Temporal lobe (tissue), 4 donors: ENCODE measurements at places on chromosomes 5 and 9. TPM values are rescaled to one million over a fixed set of nuclear protein-coding genes. Genes with fewer than 3 reads are reported as not detected.

The FAM81B gene
- total RNA-seq, result 0.25 TPM

The RIGI gene
- 3.9 TPM for total RNA-seq

The TAS2R1 gene
- not detected for total RNA-seq

The PCDHB15 gene
- 16.0 TPM for total RNA-seq

The GABRA6 gene
- total RNA-seq, result 0.25 TPM

The BAAT gene
- total RNA-seq, result under 0.01 TPM

The ADGRV1 gene
- 150 TPM for total RNA-seq

The IL9 gene
- total RNA-seq, result not detected

The C9orf153 gene
- 0.25 TPM for total RNA-seq

The IFNA13 gene
- total RNA-seq, result not detected

The UTP15 gene
- total RNA-seq, result 19.2 TPM

The CDK7 gene
- total RNA-seq, result 27.8 TPM

The TXNDC8 gene
- not detected for total RNA-seq

The STC2 gene
- 0.25 TPM for total RNA-seq

The LURAP1L gene
- 0.98 TPM for total RNA-seq

The PKD2L2 gene
- total RNA-seq, result under 0.01 TPM

The ACTBL2 gene
- not detected for total RNA-seq

The VLDLR gene
- 50.4 TPM for total RNA-seq

The PRRX2 gene
- 0.25 TPM for total RNA-seq

The PCA3 gene
- total RNA-seq, result 0.49 TPM

The NOXA1 gene
- total RNA-seq, result 2.0 TPM

The TRAF2 gene
- total RNA-seq, result 7.1 TPM

The FRMD3 gene
- total RNA-seq, result 34.7 TPM

The HSPA9 gene
- 137 TPM for total RNA-seq

The FOXI1 gene
- total RNA-seq, result not detected

The GRXCR2 gene
- total RNA-seq, result not detected

The BTNL8 gene
- under 0.01 TPM for total RNA-seq

The NRG2 gene
- total RNA-seq, result 3.9 TPM

The RCL1 gene
- total RNA-seq, result 17.5 TPM

The CBY3 gene
- total RNA-seq, result not detected

The KCNN2 gene
- total RNA-seq, result 15.0 TPM

The SLCO6A1 gene
- total RNA-seq, result 0.25 TPM

The ERGIC1 gene
- total RNA-seq, result 31.2 TPM

The TAF1L gene
- total RNA-seq, result 0.25 TPM

The TJP2 gene
- total RNA-seq, result 5.9 TPM

The SPINK4 gene
- total RNA-seq, result not detected

The UNC5A gene
- 6.6 TPM for total RNA-seq

The CTSV gene
- 0.74 TPM for total RNA-seq

The DMRT3 gene
- total RNA-seq, result not detected

The CCDC112 gene
- 69.8 TPM for total RNA-seq

The CDC25C gene
- total RNA-seq, result 0.98 TPM

The SLC22A5 gene
- total RNA-seq, result 6.1 TPM

The LCN9 gene
- not detected for total RNA-seq

The TAF11L5 gene
- not detected for total RNA-seq

The TCF7 gene
- total RNA-seq, result 0.98 TPM

The SLC23A1 gene
- total RNA-seq, result not detected
